ENCODE measurements at places on chromosomes 1 and 21.

DNA sequence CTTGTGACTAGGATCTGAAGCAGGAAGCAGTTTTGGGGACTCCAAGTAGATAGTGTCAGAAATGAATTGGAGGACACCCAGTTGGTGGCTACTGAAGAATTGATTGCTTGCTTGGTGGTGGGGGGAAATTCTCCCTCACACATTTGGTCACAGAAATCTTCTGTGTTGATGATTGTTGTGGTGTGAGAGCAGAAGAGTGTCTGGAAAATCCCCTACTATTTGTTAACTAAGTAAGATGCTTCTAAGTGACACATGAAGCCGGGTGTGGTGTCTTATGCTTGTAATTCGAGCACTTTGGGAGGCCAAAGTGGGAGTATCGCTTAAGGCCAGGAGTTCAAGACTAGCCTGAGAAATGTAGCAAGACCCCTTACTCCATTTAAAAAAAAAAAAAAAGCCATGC is 22.5 kb upstream of the IPP start:
- no peak for ATAC-seq

GRCh38 chr21:42669041-42669440 is 15.6 kb downstream of the PDE9A start:
- no peak for ATAC-seq

GRCh38 chr1:212759683-212760082 is 31.9 kb downstream of the NSL1 start:
- peak; percentile 11 for ATAC-seq

GRCh38 chr1:103171041-103171590 is 62.8 kb upstream of the COL11A1 start:
- no peak for ATAC-seq

- no peak for ATAC-seq
Measured at GRCh38 chr21:39149882-39150281, 33.4 kb downstream of the PSMG1 start.

GRCh38 chr1:39652105-39652504 is 12.7 kb upstream of the HEYL start:
- ATAC-seq = no peak

GRCh38 chr1:150346316-150346715 is 17.6 kb upstream of the RPRD2 start:
- no peak for ATAC-seq

DNA sequence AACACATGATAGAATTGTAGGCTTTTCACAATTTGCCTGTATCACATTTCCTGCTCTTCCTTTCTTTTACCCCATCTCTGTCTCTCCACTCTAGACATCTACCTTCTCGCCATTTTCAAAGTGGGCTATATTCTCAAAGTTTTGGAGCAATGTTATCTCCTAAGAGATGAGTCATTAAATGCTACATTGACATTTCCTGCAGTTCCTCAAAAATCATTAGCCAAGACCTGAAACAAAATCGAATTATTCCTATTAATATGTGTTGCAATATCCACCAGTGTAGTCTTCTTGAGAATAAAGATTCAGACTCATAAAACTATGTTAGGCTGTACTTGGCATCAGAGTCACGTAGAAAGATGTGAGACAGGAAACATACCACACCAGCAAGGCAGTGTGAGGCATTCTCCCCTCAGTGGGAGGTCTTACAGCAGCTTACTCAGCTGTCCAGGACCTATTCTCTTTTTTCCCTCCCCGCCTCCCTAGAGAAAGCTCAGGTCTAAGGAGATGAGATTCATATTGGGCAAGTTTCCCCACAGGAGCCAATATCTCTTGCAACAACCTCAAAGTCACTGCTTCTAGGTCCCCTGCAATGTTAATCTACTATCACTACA is 38.8 kb downstream of the FRRS1 start:
- ATAC-seq = no peak

GRCh38 chr1:74012583-74012982 is 185.4 kb downstream of the LRRIQ3 start:
- ATAC-seq = no peak

DNA sequence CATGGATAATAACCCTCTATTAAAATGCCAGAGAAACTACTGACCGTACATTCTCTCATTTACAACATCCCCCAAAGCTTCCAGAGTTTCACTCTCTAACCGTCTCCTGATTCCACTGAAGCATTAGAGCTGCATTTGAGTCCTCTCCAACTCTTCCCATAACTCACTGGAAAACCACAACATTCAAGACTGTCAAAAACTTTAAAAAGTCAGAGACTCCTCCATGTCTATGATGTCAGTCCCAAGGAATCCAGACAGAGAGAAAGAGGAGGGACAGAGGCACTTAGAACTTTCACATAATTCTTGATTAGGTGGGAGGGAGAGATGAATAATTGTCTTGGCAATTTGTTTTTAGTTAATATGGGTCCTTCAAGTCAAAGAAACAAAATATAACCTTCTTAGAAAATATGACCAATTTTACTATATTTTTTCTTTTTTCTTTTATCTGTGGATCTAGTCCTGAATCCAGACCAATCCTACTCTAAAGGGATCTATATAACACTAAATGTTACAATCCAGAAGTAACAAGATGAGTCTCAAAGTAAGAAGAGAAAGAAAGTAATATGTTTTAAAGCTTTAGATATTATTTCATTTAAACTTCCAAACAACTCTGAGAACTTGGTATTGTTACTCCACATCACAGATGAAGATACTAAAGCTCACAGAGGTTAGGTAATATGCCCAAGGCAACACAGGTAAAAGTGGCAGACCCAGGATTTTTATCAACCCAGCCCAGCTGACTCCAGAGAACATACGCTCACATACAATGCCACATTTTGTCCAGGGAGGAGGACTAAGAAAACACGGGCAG is 23.8 kb downstream of the OTUD7B start:
- ATAC-seq = no peak

GRCh38 chr1:112925015-112925414 is 31.0 kb downstream of the SLC16A1 start:
- no peak for ATAC-seq

DNA sequence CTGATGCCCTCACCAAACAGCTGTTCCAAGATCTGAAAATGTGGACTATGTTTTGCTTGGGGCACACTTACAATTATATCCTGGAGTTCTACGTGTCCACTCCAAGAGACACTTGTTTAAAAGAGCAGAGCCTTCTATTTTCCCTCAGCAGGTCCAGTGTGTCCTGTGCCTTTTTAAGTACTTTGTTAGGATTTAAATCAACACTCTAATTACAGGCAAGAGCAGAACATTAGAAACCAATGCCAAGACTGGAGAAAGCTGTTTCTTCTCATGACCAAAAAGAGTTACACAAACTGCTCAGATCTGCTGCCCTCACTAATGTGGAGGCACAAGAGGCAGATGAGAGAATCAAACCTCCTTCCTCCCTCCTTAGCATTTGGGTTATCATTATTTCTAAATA is 452.9 kb downstream of the LMO4 start:
- no peak for ATAC-seq

- ATAC-seq = no peak
Measured at GRCh38 chr1:2643414-2644077, 10.7 kb upstream of the MMEL1 start.

- ATAC-seq = peak; percentile 90
Measured at GRCh38 chr1:31593770-31594632, 17.7 kb downstream of the TINAGL1 start.

- ATAC-seq = peak; percentile 3
Measured at GRCh38 chr1:228275179-228275429, 67.3 kb downstream of the OBSCN start.

- no peak for ATAC-seq
Measured at GRCh38 chr1:17177651-17178050, 27.3 kb upstream of the PADI1 start.

- no peak for ATAC-seq
Measured at GRCh38 chr21:39952265-39952664, 85.0 kb downstream of the PCP4 start.

GRCh38 chr1:17405898-17406759 is 33.3 kb downstream of the RCC2 start:
- ATAC-seq = peak; percentile 82

GRCh38 chr1:192892934-192893333 is 84.1 kb downstream of the RGS2 start:
- no peak for ATAC-seq

DNA sequence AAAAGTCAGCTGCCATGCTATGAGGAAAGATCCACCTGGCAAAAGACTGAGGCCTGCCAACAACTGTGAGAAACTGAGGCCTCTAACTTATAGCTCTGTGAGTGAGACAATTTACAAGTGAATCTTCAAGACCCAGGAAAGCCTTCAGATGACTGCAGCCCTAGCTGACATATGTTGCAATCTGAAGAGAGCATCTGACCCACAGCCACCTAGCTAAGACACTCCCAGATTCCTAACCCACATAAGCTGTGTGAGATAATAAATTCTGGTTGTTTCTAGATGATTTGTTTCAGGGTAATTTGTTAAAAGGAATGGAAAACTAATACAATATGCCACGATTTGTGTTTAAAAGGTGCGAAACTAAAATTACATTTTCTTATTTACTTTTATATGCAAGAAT is 55.1 kb downstream of the HFM1 start:
- ATAC-seq = no peak

DNA sequence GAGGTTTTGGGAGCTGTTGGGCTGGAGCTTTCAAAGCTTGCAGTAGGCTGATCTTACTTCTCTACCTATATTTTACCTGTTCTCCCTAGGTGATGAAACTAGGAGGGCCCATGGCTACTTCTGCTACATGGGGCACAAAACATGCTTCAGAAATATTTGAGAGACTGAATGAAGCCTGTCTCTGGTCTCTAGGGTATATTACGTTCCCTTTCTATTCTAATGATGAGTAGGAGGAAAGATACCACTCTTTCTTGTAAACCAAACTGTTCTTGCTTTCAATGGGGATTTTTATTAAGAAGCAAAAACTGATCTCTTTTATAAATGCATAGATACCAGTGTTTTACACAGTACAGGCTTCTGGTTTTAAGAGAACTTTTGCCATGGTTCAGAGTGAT is 103.1 kb downstream of the GALNT2 start:
- ATAC-seq = no peak

DNA sequence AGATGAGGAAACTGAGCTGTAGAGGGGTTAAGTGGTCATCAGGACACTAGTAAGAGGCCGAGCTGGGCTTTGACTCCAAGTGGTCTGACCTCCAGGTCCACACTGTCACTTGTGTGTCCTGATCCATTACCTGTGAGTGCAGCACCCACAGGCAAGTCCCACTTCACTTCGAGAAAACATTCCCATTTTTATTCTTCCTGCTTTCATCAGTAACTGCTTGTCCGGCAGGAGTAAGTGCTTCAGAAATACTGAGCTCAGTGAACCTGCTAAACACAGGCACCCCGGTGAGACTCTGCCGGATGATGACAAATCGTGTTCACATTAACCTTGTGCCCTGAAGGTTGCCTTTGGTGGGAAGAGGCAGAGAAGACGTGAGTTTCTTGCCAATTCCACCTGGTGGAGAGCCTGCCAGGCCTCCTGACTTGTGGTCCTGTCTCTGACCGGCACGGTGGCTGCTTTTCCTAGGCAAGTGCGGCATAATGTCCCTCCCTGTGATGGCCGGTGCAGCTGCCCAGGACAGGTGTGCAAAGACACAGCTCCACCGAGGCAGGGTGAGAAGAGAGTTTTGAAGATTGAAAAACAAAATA is 29.4 kb downstream of the ZBTB18 start:
- no peak for ATAC-seq

GRCh38 chr1:190124068-190124467 is 353.6 kb downstream of the BRINP3 start:
- ATAC-seq = no peak

GRCh38 chr1:169729991-169730390 is 3.9 kb downstream of the SELE start:
- ATAC-seq = no peak

GRCh38 chr1:72847651-72848050 is 565.3 kb upstream of the NEGR1 start:
- ATAC-seq = no peak

GRCh38 chr1:113940365-113941244 is 11.5 kb downstream of the HIPK1 start:
- ATAC-seq = peak; percentile 81

- ATAC-seq = peak; percentile 67
Measured at GRCh38 chr1:84152649-84153056, 8.6 kb downstream of the PRKACB start.

DNA sequence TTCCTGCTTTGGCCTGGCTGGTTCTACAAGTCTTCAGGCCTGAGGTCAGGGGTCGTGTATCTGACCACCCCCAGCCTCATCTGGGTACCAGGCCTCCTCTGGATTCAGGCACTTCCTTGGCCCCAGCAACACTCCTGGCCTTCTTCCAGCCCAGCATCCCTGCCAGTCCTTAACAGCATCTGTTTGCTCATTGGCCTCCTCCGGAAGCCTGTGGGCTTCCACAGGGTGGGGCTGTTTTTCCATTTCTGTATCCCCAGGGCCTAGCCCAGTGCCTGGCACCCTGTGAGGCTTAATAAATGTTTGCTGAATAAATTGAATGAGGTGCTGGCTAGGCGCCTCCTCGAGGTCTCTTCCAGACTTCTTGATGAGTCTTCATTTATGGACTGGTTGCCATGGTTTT is 21.5 kb upstream of the GPR37L1 start:
- ATAC-seq = no peak

GRCh38 chr1:111570781-111571181 is 48.8 kb upstream of the RAP1A start:
- ATAC-seq = peak; percentile 74

GRCh38 chr1:32761936-32762335 is 55.2 kb downstream of the YARS1 start:
- ATAC-seq = no peak

GRCh38 chr1:11238311-11238710 is 24.0 kb downstream of the MTOR start:
- no peak for ATAC-seq

DNA sequence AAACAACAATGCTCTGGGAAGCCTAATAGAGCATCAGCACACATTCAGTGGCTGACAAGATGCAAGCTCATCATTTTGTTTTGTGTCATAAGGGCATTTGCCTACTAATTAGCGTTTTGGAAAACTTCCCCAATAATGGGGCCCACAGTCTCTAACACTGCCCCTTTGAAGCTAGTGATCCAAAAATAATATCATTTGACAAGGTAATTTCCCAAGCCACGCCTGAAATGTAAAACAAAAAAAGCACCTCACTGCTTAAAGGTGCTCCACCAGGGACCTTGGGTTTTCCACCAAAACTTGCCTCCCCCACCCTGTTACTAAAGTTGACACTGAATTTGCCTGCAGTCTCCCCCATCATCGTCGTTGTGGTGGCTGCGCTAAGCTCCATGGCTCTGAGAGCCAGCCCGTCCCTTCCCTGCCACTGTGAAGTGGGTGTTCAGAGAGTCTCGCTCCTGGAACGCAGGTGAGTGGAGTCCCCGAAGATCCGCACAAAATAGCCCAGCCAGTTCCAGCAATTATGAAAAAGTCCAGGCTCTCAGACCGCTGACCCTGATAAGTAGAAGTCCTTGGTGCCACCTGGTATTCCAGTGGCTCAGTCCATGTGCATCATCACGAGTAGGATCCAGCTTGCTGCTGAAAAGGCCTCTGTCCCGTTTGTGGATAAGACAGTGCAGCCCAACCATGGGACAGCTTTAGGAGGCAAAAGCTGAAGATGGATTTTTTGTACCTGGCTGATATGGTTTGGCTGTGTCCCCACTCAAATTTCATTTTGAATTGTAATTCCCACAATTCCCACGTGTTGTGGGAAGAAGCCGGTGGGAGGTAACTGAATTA is 52.2 kb downstream of the RAB3GAP2 start:
- ATAC-seq = peak; percentile 48

- no peak for ATAC-seq
Measured at GRCh38 chr1:234727018-234727940, 117.3 kb upstream of the IRF2BP2 start.

GRCh38 chr1:160365325-160365724 is 1.5 kb upstream of the NHLH1 start:
- no peak for ATAC-seq
